Neural crest cell (in vitro differentiated cells): ENCODE measurements at places on chromosomes 11 and 22. TPM values are rescaled to one million over a fixed set of nuclear protein-coding genes. Genes with fewer than 3 reads are reported as not detected.

Gene SLC22A6
- total RNA-seq, result not detected in 2 replicates

Gene PGA5
- total RNA-seq, result not detected in 2 replicates

Gene SERPING1
- 28.0 and 31.7 TPM in 2 replicates for total RNA-seq

Gene MMP8
- total RNA-seq, result not detected in 2 replicates

Gene C11orf86
- not detected in 2 replicates for total RNA-seq

Gene EWSR1
- 483 and 497 TPM in 2 replicates for total RNA-seq

Gene SVIP
- 32.5 and 36.7 TPM in 2 replicates for total RNA-seq

Gene JHY
- 1.9 and 2.3 TPM in 2 replicates for total RNA-seq

Gene FXYD2
- total RNA-seq, result 0.18 and 0.26 TPM in 2 replicates

Gene C11orf21
- total RNA-seq, result not detected in 2 replicates

Gene GLB1L3
- total RNA-seq, result 0.14 and 0.28 TPM in 2 replicates
